ENCODE measurements at places on chromosomes 11 and 22.

GRCh38 chr22:45552580-45553350 is 50.1 kb downstream of the FBLN1 start:
- no peak for DNase-seq

- DNase-seq, result no peak
These were observed 66.2 kb downstream of the HIPK3 start for GRCh38 chr11:33323421-33323820.

DNA sequence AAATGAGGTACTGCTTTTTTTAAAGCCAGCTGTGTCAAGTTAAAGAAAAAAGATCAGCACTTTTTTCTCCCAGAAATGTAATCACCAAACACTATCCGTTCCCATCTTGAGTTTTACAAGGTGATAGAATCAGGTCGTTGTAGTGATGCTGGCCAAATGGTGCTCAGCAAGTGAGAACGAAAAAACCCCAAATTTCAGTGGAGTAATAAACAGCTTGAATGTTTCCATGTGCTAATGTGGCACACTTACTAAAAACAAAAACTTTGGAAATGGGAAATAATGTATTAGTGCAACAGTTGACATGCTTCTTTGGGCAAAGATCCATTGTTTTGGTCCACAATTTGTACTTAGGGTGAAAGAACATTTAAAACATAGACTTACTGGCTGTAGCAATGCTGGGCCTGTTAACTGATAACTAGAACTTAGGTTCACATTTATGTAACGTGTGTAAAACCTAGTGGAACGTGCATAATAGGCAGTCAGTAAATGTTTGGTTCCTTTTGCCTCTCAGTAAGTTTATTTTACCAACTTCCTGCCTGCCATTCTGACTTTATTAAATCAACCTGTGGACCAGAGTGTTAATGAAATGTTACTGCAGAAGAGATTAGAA is 15.4 kb upstream of the GDPD4 start:
- DNase-seq, result no peak

DNA sequence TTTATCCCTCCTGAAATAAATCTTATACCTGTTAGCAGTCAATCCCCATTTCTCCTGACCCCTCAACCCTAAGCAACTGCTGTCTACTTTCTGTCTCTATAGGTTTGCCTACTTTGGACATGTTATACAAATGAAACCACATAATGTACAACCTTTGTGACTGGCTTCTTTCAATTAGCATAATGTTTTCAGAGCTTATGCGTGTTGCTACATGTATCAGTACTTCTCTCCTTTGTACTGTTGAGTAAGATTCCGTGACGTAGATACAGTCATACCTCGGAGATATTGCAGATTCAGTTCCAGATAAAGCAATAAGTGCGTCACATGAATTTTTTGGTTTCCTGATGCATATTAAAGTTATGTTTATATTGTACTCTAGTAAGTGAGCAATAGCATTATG is 127.3 kb downstream of the MORC2 start:
- no peak for DNase-seq

DNA sequence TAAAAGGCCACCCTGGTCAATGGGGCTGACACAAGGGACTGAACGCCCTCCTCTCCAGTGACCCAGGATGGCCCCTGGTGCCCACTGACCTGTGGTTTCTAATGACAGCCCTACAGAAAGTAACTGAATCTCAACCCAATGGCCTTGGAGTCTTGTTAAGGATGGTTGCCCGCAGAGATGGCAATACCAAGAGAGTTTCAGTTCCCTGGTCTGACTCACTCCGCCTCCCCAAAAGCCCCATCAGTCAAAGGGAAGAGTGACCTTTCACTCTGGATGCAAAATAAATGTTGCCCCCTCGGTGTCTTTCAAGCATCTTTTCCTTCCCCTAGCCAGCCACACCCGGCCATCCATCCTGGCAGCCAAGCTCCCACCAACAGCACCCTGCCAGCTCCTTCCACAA is 57.7 kb upstream of the ISX start:
- no peak for DNase-seq

GRCh38 chr22:46272762-46273431 is 5.1 kb downstream of the TTC38 start:
- no peak for DNase-seq

GRCh38 chr11:64372802-64373597 is 14.0 kb downstream of the RPS6KA4 start:
- no peak for DNase-seq

- DNase-seq, result no peak
These were observed 229.7 kb downstream of the CEP164 start for GRCh38 chr11:117557361-117557760.

- no peak for DNase-seq
These were observed 9.2 kb downstream of the FADD start for GRCh38 chr11:70212227-70212811.

GRCh38 chr11:77424644-77425043 is 49.2 kb downstream of the PAK1 start:
- no peak for DNase-seq

GRCh38 chr22:36292823-36293530 is 40.0 kb downstream of the APOL1 start:
- no peak for DNase-seq

- no peak for DNase-seq
These were observed 16.0 kb upstream of the ADA2 start for GRCh38 chr22:17235149-17235655.

- no peak for DNase-seq
These were observed 60.1 kb upstream of the PHF21B start for GRCh38 chr22:45069925-45070324.

- no peak for DNase-seq
These were observed 13.8 kb upstream of the CCDC81 start for GRCh38 chr11:86360775-86361395.

DNA sequence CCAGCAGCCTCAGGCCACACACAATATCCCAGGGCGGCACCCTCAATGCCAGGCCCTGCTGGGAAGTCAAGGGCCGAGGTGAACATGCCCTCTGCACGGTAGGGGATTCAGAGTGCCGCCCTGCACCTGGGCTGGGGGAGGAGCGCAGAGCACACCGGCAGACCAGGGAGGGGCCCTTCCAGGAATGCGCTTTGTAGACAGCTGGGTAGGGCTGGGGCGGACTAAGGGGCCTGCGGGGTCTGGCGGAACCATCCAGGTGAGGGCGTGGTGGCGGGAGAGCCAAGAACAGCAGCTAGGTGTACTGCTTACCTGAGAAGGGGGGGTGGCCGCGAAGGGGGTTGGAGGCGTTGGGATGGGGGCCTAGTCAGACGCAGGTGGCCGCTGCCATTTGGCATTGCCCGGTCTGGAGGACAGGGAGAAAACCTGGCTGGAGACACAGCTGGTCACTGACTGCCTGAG is 26.0 kb downstream of the DUSP8 start:
- DNase-seq, result no peak

- DNase-seq, result no peak
These were observed 494 bp downstream of the CHID1 start for GRCh38 chr11:910044-910588.

DNA sequence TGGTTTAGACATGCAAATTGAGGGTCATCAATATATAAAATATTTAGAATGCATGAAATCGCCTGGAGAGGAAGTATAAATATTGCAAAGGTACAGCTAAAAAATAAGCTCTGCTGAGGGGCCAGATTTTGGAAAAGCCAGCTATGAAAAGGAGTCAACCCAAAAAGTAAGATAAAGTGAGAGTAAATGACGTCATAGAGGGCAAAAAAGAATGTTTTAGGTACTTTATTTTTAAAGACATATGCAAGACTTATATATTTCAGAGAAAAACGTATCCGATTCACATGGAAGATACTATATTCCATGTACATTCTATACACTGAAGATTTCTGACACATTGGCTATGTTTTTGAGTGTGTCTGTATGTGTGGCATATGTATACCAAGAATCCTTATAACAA is 13.6 kb downstream of the GRM5 start:
- no peak for DNase-seq

DNA sequence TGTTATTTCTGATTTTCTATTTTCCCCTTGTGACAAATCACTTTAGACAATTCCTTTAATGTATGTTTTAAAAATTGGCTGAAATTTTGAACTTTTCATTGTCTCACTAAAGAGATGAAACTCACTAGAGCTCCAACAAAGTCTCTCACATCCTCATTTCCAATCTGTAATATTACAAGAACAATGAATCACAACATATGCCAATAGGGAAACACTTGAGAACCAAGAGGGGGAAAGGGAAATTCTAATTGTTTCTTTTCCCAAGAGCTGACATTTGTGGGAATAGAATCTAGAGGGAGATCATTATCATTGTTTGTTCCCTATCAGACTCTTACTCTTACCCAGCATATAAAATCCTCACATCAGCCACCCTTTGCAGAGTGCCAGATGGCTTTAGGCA is 28.2 kb downstream of the OR10D3 start:
- DNase-seq, result no peak

DNA sequence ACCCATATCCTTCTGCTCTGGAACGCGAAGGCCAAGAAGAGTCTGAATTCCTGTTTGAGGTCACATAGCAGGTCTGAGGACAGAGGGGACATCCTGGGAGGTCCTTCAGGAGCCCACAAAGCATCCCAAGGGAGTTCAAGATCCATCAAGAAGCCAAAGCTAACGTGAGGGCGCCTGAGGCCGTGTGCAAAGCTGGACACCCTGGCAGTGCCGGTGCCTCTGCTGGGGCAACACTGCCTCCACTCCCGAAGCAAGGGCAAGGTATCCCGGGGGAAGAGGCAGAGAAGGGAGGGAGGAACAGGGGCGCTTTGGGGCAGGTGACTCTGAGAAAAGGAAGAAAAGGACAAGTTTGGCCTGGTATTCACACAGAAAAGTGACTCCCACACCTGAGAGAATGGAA is 50.3 kb upstream of the CDON start:
- no peak for DNase-seq

- DNase-seq, result no peak
These were observed 13.5 kb upstream of the ANKK1 start for GRCh38 chr11:113373981-113374560.

DNA sequence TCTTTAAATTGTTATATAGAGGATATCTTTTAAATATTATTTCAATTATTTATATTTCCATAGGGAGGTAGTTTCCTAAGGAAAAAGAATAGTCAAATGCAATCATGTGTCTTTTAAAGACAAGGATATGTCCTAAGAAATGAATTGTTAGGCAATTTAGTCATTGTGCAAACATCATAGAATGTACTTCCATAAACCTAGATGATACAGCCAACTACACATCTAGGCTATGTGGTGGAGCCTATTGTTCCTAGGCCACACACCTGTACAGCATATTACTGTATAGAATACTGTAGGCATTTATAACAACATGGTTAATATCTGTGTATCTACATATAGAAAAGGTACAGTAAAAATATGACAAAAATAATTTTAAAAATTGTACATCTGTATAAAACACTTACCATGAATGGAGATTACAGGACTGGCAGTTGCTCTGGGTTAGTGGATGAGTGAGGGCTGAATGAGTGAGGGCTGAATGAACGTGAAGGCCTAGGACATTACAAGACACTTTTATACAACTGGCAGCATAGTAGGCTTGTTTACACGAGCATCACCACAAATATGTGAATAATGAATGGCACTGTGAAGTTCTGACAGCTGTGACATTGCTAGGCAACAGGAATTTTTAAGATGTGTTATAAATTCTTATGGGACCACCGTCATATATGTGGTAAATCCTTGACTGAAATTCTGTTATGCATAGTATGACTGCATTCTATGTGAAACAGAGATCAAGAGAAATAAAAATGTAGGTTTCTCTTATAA is 1879.0 kb upstream of the RAG2 start:
- DNase-seq, result no peak

GRCh38 chr22:35301372-35301874 is 1.7 kb downstream of the TOM1 start:
- no peak for DNase-seq

DNA sequence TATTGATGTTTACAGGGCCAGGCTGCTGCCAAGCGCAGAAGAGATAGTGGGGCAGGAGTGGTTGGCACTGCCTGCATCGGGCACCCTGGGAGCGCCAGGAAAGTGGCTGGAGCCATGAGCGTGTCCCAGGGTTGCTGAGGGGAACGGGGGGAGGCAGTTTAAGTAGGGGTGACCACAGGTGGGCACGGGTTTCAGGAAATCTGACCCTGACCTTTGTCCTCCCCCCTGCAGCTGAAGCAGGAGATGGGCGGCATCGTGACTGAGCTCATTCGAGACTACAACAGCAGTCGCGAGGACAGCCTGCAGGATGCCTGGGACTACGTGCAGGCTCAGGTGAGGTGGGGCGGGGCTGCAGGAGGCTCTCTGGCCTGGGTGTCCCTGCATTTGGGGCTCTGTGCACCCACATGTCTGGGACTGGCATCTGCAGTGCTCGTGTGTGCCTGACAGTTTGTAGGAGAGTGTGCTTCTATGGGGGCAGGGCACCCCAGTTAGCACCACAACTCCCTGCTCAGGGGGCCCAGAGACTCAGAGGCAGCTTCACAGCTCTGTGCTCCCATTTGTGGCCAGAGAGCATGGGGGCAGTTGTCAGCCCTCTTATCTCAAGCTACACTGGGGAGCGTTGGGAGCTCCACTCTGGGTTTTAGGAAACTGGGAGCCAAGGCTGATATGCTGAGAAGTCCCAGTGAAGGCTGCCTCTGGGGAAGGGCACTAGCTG is 49.7 kb downstream of the CD82 start:
- DNase-seq, result no peak

DNA sequence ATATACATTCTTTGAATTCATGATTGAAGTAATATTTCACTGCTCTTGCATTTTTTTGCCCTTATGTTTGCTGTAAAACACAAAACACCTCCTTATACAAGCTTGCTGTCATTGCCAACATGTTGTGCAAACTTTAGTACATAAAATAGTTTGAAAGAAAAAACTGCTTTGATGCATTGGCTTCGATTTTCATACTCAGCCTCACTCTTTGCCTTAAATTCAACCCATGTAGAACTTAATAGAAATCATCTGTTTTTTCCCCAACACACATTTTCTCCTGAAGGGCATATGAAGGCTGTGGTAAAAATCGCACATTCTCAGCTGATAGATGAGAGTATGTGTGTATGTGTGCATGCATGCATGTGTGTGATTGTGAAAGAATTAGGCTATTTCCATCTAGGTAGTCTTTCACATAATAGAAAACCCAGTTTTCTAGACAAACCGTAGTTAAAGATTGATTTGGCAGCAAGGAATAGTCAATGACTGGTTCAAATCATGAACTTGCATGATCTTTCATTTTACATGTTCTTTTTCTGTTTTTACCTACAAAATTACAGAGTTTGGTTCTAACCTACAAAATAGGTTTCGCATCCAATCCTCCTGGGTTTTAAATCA is 72.8 kb upstream of the MTMR2 start:
- no peak for DNase-seq

DNA sequence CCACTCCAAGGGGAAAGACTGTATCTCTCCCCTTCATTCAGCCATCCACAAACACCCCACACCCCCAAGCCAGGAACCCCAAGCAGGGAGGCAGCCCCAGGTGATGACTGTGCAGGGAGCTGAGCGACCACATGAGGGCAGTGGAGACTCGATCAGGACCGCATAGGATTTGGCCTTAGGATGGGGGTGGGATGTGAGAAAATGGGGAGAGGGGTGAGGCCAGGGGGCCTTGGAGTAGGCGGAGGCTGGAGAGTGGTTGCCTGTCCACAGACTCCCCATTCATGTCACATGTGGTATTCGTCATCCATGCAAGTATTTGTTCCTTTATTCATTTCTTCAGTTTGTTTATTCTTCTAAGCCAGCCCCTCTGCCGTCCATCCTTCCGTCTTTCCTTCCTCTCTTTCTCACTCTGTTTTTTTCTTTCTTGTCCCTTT is 2.7 kb upstream of the RHOD start:
- DNase-seq, result no peak

GRCh38 chr11:69064394-69064957 is 15.7 kb downstream of the TPCN2 start:
- DNase-seq, result no peak

GRCh38 chr11:32817181-32817851 is 12.4 kb upstream of the PRRG4 start:
- no peak for DNase-seq

GRCh38 chr22:19510919-19511341 is 13.3 kb downstream of the CLDN5 start:
- no peak for DNase-seq

All from glomerular endothelial cell (primary cell).